ENCODE measurements at places on chromosomes 5 and 9.

DNA sequence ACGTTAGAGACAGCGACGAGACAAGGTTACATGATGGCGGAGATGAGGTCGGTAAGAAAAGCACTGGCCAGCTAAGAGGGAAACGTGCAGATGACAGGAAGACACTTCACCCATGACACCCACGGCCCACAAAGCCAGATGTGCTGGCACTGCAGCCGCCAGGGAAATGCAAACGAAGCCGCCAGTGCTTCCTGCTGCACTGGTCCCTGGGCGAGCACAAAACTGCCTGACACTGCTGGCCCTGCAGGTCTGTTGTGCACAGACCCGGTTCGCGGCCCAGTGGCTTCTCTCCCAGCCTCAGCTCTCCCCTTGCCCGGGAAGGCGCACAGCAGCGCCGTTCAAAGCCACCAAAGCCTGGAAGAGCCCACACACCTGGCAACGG is 20.3 kb downstream of the QSOX2 start:
- no peak for DNase-seq

DNA sequence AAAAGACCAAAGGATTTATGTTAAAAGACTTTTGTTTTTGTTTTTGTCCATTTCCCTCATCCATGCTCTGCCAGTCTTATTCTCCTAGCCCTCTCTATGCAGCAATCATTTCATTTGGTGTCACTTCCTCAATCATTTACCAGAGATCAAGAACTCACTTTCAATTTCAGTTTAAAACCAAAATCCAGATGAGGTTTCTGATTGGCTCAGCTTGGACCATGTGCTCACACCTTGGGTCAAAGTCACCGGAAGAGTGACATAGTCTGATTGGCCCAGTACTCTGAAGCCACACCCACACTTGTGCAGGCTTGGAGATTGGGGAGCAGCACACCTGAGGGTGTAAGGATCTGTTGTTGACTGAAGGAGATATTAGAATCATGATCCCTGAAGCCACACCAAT is 79.6 kb downstream of the TLR4 start:
- DNase-seq, result no peak

- no peak for DNase-seq
Observed at GRCh38 chr9:123478967-123479602, 123.1 kb downstream of the CRB2 start.

- no peak for DNase-seq
Observed at GRCh38 chr9:33737811-33738606, 57.4 kb upstream of the PRSS3 start.

DNA sequence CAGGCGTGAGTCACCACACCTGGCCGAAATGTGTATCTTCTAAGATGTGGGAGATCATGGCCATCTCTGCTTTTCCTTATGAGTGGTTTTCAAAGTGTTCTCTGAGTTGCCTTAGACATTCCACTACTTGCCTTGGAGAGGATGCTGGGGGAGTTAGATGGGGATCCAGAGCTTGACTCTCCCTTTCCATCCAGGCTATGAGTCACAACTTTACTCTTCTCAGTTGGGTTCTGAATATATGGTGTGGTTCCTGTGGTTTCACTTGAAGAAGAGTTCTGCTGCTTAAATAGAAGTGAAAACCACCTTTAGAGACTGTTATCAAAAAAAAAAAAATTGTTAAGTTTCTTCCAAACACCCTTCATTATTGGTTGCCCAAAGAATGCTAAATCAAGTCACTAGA is 217.6 kb downstream of the ZNF608 start:
- no peak for DNase-seq

- DNase-seq, result no peak
Observed at GRCh38 chr5:96819806-96820205, 12.1 kb upstream of the ERAP1 start.

- DNase-seq, result no peak
Observed at GRCh38 chr9:131590449-131590848, 45.1 kb downstream of the PRRT1B start.

- DNase-seq, result no peak
Observed at GRCh38 chr9:126093771-126094170, 232.9 kb upstream of the MVB12B start.

GRCh38 chr5:60687927-60688720 is 11.8 kb downstream of the DEPDC1B start:
- no peak for DNase-seq

DNA sequence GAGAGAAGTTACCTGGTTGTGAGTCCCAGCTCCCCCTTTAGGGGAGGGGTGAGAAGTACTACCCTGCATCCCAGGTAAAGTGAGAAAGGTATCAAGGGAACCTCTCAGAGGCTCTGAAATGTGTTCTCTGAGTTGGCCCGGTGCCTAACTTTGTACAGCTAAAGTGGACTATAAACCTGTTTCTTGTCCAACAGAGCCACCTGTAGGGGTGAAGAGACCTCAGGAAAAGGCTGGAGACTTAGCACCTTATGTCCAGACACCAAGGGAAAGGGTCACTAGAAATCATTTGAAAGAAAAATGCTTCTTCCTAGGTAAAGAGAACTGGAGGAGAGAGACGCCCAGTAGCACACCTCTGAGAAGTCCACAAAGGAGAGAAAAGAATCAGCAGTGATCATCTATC is 108.3 kb upstream of the KIF2A start:
- no peak for DNase-seq

DNA sequence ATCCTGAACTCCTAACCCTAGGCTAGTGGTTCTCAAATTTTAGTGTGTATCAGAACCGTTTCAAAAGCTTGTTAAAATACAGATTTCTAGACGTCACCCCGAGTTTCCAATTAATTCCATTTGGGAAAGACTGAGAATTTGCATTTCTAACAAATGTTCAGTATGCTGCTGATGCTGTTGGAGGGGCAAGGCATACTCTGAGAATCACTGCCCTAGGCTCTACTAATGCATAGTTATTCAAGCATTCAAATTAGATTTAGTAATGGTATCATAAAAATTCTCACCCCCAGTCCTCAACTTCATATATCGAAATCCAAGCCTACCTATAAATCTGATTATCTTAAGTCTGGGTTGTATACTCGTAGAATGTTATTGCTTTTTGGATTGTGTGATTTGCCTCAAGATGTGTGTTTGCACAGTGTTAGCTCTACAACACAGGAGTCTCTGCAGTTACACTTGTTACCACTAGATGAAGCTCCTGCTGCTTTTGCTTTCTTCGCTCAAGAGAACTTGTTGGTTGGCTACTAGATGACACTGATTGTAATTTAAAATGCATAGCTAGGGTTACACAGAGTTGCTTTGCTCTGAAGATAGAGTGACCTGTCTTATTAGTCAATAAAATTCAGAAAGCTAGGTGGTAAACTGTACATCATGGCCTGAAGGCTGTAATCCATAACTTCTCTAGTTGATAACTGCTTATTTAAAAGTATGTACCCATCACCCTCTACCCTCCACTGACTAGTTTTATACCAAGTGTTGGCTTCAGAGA is 7.5 kb upstream of the ERAP2 start:
- no peak for DNase-seq

GRCh38 chr9:105079457-105079856 is 151.5 kb upstream of the ABCA1 start:
- no peak for DNase-seq

- no peak for DNase-seq
Observed at GRCh38 chr5:68007451-68007850, 208.1 kb upstream of the PIK3R1 start.

DNA sequence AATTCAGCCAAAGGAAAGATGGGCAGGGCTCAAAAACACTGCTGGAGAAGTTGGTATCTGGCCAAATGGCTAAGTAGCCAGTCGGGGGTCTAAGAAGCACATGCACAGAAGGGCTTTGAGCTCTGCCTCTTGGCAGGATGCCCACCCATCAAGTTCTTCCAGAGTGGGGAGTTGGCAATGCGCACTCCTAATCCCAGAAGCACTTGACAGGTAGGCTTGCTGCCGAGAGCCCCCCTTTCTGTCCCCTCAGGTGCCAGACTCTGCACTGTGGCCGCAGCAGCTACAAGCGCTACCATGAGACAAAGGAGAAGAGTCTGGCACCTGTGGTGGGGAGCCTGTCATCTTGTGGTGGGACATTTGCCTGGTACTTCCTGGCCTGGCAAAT is 252.9 kb upstream of the SLC24A2 start:
- no peak for DNase-seq

DNA sequence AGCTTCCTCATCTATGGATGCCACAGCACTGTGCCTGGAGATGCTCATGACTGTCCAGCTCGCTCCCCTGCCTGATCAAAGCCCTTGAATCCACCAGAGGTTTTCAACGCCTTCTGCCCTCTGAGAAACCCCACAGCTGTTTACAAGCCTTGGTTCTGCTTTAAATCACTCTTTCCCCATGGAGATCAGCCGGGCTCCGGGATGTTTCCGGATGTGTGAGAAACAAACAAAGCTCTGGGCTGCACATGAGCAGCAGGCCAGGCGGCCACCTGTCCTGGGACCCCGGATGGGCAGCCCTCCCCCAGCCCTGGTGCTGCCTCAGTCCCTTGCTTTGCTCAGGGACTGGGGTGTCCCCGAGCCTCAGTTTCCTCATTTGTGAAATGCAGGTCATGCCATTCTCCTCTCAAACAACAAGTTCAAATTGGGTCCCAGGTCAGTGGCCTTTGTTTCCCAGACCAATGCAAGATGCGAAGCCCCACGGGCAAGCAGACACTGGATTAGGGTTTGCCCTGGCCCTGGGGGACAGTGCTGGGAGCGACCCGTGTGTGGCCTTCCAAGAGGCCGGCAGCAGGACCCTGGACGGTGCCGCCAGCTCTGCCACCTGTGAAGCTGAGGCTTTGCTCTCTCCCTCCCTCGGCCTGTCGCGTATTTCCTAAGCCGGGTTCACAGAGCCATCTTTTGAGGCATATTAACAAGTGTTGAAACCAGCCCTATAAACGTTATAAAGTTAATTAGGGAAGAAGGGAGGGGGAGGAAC is 42.4 kb upstream of the PHYKPL start:
- no peak for DNase-seq

DNA sequence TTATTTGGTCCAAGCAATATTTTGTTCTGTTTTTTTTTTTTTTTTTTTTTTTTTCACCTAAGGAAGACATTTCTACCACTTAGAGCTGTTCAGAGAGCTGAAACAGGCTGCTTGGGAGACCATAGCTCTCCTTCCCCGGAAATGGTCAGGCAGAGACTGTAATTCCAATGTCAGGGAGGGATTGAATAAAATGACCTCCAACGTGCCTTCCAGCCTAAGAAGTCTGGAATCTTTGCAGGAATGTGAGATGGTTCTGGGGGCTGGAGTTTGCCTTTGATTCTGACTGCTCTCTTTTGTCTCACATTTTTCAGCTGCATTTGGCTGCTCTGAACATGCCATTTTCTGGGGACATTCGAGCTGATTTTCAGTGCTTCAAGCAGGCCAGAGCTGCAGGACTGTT is 38.3 kb upstream of the TGFBR1 start:
- no peak for DNase-seq

- DNase-seq, result no peak
Observed at GRCh38 chr5:81021486-81021885, 61.3 kb downstream of the RASGRF2 start.

GRCh38 chr9:128005923-128006322 is 25.1 kb upstream of the EEIG1 start:
- no peak for DNase-seq

- no peak for DNase-seq
Observed at GRCh38 chr5:67375606-67376005, 179.0 kb upstream of the CD180 start.

GRCh38 chr9:15521254-15521653 is 10.5 kb upstream of the PSIP1 start:
- DNase-seq, result no peak

DNA sequence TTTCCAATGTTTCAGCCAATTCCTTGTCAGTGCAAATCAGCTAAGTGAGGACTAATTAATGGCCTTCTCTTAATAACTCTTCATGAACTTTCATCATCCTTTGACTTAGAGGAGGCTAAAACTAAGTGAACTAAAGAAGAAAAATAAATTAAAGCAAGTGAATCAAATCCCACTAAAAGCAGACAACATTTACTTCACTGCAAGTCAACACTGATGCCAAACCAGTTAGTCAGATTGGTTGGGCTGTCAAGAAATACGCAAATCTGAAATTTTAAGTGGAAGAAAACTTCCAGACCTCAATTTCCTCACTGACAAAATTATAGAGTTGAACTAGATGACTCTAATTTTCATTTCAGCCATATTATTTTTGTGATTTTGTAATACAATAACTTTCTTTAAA is 137.2 kb upstream of the PRLR start:
- no peak for DNase-seq

DNA sequence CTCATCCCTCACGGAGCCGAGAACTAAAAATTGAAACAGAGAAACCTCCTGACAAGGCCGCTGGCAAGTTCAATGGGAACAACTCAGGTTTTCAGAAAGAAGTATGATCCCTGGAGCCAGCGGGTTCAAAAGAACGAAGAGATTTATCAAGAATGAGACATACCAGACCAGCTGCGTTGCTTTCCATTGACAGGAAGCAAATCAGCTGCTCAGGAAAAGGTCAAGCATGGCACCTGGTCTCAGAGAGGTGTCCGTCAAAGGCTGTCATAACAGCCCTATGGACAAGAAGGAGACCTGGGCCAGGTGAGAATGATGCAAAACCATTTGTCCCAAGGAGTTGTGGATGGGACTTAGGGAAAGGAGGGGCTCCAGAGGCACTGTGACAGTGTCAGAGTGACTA is 34.9 kb upstream of the GNE start:
- no peak for DNase-seq

- no peak for DNase-seq
Observed at GRCh38 chr9:128416014-128416413, 4.6 kb upstream of the CERCAM start.

GRCh38 chr5:147557876-147558745 is 48.2 kb upstream of the DPYSL3 start:
- no peak for DNase-seq

GRCh38 chr5:178202541-178202940 is 1.8 kb upstream of the HNRNPAB start:
- DNase-seq, result no peak

DNA sequence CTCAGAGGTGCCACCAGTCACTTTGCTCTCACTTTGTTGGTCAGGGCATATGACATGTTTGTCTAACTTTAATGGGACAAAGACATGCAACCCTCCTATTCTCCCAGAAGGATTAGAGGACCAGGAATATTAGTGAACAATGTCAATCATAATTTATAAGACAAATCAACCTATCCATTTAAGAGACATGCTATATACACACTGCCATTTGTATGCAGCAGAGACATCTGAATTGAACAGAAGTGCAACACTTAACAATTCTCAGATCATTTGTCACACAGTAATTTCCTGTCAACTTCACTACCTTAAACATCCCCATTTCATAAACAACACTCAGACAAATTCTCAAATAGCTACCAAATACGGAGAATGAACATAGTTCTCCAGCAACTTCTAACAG is 273.6 kb upstream of the RGMB start:
- no peak for DNase-seq

GRCh38 chr9:132757016-132757415 is 86.8 kb downstream of the GTF3C4 start:
- DNase-seq, result no peak

- no peak for DNase-seq
Observed at GRCh38 chr5:180516440-180516839, 22.3 kb downstream of the CNOT6 start.

GRCh38 chr9:133200631-133201030 is 8.4 kb downstream of the OBP2B start:
- no peak for DNase-seq

All from stimulated activated CD8-positive, alpha-beta memory T cell treated with anti-CD3 and anti-CD28 coated beads, Interleukin-4, amount 100 ng/mL, for 4 hours (primary cell).